ENCODE measurements at places on chromosomes 16 and 17.

DNA sequence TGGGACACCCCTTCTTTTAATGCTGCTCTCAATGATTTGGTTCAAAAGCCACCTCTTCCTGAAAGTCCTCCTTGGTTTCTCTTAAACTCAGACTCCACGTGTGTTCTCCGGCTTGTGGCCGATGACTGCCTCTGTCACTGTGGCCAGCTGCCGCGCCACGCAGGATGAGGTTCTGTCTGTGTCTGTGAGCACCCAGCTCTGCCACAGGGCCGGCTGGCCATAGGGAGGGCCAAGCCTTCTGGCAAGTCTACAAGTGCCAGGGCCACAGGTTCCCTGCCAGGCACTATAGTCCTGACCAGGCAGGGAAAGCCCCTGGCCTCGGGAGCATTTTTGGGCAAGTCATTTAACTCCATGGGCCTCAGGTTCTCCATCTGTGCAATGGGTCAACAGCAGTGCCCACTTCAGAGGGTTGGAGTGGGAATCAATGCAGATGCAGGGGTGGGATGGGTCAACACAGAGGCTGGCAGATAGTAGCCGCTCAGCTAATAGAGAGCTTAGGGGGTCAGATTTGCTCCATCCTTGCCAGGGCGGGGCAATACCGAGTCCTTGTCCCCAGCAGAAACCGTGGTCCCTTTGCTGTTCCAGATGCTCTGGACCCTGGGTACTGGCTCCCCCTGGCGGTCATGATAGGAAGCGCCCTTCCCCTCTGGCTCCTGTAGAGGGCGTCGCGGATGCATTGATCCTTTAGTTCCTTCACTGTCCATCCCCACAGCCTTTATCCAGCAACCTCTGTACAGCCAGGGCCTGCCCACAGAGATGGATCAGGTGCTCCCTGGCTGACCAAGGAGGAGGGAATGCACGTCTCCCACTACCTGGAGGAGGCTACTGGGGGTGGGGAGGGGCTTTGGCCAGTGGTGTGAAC, 19.3 kb upstream of the ADGRG3 start:
- peak; percentile 27 for DNase-seq

DNA sequence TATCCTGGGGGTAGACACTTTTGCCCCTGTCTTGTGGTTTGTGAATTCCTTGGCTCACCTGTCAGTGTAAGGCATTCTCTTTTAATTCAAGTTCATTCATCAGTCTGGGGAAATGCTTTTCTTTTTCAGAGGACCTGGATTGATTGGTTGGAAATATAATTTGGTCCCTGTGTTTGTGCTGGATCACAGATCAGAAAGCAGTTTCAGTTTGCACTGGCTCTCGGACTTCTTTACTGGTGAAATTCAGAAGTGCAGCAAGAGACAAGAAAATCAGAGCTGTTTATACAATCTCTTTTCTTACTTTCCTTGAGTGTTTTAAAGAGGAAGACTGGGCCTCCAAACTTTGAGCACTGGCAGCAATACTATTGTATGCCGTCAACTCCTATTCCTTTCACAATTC, 161.8 kb upstream of the KCNJ16 start:
- DNase-seq, result no peak

DNA sequence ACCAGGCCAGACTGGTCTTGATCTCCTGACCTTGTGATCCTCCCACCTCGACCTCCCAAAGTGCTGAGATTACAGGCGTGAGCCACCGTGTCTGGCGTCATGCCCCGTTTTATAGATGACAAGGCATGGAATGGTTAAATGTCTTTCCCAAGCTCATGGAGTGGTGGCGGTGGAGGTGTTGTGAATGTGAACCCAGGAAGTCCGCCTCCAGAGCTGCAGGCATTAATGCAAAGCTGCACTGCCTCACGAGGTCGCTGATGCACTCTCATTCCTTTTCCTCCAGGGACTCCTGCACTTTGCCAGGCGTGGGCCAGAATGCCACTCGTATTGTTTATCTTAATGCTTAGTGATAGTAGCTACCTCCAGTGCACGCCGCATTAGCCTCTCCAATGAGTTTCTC, 149.6 kb downstream of the WWOX start:
- no peak for DNase-seq

GRCh38 chr17:82357394-82357793, 1.7 kb upstream of the TEX19 start:
- no peak for DNase-seq

GRCh38 chr17:78154903-78155811, 9.0 kb downstream of the C17orf99 start:
- no peak for DNase-seq

DNA sequence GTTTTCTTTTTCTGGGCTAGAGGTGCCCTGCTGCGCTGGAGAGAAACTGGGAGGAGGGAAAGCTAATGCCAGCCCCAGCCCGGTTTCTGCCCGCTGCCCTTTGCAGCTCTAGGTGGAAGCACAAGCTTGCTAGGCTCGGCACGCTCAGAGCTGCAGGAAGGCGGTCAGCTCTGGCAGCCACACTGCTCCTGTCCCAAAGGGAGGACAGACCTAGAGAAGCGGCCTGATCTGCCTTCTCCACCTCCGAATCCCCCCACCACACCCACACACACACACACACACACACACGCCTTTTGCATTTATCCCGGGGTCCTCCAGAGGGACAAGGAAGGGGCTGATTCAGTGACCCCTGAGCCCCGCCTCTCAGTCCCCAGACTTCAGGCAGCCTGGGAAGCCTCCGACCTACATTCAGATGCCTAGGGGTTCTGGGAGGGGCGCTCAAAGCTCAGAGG, 418.1 kb downstream of the SOX9 start:
- no peak for DNase-seq

DNA sequence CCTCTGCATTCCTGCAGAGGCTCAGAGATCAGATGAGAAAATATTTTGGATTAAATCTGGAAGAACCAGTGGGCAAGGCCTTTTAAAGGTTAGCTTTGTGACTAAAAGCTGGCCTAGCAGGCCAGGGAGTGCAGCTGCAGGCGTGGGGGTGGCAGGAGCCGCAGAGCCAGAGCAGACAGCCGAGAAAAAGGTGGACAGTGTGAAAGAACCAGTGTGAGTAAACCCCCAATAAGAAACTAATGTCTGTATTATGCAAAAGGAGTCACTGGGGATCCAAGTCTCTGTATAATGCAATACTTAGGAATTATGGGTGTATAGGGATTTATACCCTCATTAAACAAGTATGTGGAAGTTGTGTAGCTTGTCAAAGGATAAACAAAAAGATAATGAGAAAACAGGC, 21.4 kb upstream of the SPACA3 start:
- no peak for DNase-seq

- DNase-seq, result peak; percentile 16
These were observed 95.7 kb downstream of the ABCC6 start for GRCh38 chr16:16127469-16128116.

DNA sequence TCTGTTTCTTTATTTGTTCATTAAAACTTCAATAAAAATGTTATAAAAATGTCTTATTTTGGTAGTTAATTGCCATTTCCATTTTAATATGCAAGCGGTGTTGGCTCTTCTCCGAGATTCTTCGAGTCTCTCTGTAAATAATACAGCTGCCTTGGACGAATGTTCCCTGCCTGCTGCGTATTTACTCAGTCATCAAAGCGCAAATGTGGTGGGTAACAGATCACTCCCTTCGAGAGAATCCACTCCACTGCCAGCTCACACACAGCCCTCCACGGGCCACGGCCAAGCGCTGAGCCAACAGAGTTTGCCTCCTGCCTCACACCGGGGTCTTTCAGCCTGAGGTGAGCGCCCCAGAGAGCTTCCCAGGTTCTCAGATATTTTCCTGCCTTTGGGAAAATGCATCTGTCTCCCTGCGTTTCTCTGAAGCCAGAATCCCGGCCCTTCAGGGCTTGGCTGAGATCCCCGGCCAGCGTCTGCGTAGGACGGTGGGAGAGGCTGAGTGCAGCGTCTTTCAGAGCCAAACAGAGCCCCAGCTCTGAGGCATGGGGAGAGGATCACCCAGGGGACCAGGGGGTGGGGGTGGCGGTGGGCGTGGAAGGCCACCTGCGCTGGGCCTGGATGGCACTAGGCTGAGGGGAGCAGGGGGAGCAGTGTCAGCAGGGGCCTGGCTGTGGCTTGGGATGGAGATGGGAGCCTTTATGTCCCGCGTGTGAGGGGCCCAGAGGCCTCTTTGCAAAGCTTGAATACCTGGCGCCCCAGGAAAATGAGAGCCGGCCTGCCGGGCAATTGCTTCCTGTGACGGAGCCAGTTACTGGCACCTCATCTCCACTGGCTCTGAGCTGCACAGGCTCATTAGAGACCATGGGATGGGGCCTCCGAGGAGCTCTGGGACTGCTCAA, 248.7 kb downstream of the RBFOX3 start:
- no peak for DNase-seq

DNA sequence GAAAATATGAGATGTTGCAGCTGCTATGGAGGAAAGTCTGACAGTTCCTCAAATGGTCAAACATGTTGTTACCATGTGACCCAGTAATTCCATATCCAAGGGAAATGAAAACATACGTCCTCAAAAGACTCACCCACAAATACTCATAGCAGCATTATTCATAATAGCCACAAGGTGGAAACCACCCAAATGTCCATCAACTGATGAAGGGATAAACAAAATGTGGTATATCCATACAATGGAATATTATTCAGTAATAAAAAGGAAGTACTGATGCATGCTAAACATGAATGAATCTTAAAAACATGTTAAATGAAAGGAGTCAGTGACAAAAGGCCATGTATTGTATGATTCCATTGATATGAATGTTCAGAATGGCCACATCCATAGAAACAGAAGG, 140.2 kb downstream of the PITPNC1 start:
- DNase-seq, result no peak

DNA sequence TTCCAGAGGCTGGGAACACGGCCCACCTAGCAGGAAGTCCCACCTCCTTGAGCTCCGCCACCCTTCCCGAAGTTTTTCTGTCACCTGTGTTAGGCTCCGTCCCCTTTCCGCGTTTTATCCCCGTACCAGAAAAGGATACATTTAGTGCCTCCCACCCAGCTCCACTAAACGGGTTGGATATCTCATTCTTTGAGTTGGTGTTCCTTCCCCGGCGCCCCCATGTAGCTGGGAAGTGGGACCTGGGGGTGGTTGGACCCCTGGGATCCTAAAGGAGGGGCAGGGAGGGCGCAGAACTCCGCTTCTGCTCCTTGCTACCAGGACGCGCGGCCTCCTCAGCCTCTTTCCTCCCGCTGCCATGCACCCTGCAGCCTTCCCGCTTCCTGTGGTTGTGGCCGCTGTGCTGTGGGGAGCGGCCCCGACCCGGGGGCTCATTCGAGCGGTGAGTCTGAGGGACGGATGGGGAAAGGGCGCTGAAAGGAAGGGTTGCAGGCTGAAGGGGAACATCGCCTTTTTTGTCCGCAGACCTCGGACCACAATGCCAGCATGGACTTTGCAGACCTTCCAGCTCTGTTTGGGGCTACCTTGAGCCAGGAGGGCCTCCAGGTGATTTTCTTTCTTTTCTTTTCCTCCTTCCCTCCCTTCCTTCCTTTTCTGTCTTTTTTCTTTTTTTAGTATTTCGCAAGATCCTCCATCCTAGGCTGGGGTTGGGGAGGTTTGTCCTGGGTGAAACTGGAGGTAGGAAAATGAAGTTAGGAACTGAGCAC, 669 bp downstream of the RNF167 start:
- no peak for DNase-seq

- no peak for DNase-seq
These were observed 5.5 kb downstream of the DLX3 start for GRCh38 chr17:49989518-49989880.

DNA sequence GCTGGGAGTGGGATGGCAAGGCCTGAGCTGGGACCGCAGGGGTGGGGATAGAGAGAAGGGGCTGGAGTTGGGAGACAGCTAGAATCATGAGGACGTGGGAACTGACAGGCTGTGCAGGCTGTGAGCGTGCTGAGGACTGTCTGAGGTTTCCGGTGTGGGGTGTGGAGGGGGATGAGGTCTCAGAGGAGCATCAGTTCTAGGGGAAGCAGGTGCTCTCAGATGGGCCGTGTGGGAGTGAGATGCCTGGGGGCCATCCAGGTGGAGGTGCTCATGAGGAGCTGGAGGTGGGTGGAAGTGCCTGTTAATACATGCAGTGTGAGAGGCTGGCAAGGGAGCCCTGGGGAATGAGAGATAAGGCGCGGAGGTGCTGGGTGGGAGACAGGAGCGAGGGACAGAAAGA, 27.2 kb downstream of the HASPIN start:
- no peak for DNase-seq

- no peak for DNase-seq
These were observed 22.4 kb downstream of the CEP95 start for GRCh38 chr17:64529221-64529620.
